CD4-positive, alpha-beta memory T cell (primary cell): ENCODE measurements at places on chromosomes 3 and 15. TPM values are rescaled to one million over a fixed set of nuclear protein-coding genes. Genes with fewer than 3 reads are reported as not detected.

DNA sequence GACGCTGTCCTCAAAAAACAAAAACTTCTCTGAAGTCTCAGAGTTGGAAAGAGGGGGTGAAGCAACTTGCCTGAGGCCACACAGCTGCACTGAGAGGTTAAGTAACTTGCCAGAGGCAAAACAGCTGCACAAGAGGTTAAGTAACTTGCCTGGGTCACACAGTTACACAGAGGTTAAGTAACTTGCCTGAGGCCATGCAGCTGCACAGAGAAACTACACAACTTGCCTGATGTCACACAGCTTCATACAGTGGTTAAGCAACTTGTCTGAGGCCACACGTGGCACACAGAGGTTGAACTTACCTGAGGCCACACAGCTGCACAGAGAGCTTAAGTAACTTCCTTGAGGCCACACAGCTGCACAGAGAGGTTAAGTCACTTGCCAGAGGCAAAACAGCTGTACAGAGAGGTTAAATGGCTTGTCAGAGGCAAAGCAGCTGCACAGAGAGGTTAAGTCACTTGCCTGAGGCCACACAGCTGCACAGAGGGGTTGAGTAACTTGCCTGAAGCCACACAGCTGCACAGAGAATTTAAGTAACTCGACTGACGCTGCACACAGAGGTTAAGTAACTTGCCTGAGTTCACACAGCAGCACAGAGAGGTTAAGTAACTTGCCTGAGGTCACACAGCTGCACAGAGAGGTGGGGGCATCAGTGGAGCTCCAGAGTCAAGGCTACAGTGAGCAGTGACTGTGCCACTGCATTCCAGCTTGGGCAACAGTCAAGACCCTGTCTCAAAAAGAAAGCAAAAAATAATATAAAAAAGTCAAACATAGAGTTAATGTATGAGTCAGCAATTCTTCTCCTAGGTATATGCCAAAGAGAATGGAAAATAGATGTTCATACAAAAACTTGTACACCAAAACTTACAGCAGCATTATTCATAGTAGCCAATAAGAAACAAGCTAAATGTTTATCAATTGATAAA lies 12.0 kb upstream of the ACAD9 start:
- no peak for DNase-seq

Gene GPR62
- total RNA-seq = not detected

Gene ABHD6
- total RNA-seq = 7.2 TPM

Gene CCR8
- 5.3 TPM for total RNA-seq

DNA sequence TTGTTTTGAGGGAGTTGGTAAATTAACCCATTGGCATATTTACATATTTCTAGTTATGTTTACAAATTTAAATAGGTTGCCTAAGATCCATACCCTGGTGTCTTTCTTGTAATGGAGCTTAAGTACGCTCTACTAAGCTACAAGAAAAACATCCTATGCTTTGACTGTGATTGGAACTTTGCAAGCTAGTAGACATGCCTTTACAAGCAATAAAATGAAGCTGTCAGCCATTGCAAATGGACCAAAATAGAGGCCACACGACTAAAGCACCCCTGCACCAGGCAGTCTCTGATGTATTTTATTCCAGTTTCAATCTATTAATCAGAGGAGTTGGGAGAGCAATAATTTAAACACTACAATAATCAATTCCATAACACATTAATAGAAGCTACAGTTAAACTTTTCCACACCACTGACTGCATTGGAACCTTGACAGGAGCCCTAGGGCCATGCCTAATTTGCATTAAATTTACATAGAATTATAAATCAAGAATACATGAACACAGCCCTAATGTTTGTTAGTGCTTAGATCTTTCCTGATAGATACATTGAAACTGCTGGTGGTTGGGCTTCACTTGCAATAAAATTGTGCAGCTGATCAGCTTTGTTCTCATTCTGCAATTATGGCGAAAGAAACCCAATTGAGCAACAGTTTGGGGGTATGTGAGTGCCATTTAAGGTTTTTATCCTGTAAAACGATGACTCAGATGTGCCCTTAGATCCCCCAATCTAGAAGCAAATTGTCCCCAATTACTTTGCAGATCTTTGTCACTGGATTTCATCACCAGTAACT lies 360.1 kb downstream of the LSAMP start:
- no peak for DNase-seq
